Heart left ventricle (tissue), 16 donors: ENCODE measurements at places on chromosomes 2 and 18. TPM values are rescaled to one million over a fixed set of nuclear protein-coding genes. Genes with fewer than 3 reads are reported as not detected.

GRCh38 chr18:55576001-55576400 lies 12.0 kb downstream of the TCF4 start:
- no peak for DNase-seq

DOK6 gene
- 0.46 TPM for polyA plus RNA-seq

DNA sequence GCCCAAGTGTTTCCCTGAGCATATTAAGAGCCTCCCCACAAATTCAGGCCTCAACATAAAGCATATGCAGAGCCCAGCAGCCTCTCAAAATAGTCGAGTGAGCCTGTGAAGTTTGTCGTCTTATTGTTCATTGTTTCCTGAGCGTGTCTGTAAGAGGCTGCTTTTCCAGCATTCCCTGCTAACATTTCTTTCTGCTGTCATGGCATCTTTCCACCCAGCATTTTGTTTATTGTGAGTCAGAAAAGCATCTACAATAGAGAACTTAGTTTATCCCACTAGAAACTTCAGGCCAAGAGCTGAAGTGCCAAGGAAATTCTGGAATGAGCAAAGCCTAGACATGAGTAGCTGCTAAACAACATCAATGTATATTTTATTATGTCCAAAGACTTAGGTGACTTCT lies 46.3 kb upstream of the STAM2 start:
- DNase-seq = no peak

GRCh38 chr18:56992777-56993176 lies 154.1 kb upstream of the BOD1L2 start:
- DNase-seq = no peak

DNA sequence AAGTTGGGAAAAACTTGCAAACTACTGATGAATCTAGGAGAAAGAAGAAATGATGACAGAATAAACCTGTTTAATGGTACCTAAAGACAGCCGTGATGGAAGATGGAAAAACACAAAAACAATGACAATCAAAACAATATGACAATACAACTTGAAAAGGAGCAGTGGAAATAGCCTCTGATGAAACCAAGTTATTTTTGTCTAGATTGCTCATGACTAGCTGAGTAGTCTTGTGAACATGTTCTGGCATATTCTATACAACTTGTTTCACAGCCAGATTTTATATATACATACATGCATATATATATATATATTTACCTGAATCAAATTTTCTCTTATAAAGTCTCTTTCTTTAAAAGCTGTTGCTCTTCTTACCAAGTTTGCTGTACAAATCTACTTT lies 439.1 kb downstream of the TGIF1 start:
- no peak for DNase-seq

SRD5A2 gene
- polyA plus RNA-seq = not detected

DNA sequence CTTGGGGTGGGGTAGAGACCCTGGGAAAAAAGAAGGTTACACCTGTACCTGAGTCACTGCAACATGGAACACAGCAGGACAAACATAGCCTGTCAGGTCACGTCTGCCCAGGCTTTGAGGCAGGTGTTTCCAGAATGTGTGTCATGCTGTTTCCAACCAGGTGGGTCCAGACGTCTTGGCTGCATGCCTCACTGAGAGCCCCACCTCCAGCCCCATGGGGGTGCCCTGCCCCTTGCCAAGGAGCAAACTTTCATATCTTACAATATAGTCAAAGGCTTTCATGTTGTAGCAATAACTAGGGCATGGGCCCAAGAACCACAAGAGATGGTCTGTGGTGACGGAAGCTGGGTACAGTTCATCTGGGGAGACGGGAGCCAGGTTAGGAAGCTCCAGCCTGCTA lies 499.7 kb downstream of the BCL11A start:
- DNase-seq = no peak

GRCh38 chr2:102190430-102191107 lies 3.7 kb downstream of the IL1RL2 start:
- no peak for DNase-seq

VIT gene
- 1.0 TPM for polyA plus RNA-seq

NAT8 gene
- not detected for polyA plus RNA-seq

DNA sequence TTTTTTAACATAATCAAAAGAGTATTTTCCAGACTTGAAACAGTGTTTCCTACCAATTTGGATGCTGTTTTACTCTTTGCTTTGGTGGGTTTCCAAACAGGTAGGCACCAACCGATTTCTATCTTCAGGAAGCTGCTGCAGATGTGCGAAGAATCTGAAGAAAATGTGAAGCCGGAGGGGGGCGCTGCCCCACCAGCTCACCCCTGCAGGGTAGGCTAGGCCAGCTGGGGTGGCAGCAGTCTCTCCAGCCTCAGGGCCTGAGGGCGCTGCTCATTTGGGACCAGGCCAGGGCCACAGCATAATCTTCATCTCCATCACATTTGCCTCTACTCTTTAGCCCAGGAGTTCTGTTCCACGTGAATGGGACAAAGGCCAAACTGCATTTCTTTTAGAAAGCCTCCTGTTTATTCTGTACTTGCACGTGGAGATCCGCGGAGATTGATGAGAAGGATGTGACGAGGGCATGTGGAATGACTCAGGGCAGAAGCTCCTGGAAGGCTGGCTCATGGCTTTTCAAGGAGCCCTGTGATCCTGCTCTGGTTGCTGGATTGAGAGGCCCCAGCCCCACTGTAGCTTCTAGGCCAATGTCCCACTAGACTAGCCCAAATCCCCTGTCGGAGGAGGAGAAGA lies 84.2 kb upstream of the FAM136A start:
- no peak for DNase-seq

- no peak for DNase-seq
Observed at GRCh38 chr2:181517685-181518301, 60.6 kb downstream of the ITGA4 start.

DNA sequence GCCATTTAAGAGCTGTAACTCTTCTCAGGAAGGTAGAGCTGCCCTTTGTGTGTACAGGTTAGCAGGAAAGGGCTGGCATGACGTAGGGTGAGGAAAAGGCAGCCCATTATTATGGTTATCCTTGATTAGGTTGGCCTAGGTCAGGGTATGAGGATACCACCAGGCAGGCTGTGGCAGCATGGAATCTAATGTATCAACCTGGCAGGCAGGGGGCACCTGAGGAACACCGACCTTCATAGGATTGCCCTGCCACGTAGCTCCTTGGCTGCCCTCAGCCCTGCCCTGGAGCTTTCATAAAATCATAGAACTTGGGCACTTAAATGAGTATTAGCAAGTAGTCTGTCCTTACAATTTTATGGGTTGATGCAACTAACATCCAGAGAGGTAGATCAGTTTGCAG lies 261.6 kb downstream of the LTBP1 start:
- DNase-seq = no peak

DNA sequence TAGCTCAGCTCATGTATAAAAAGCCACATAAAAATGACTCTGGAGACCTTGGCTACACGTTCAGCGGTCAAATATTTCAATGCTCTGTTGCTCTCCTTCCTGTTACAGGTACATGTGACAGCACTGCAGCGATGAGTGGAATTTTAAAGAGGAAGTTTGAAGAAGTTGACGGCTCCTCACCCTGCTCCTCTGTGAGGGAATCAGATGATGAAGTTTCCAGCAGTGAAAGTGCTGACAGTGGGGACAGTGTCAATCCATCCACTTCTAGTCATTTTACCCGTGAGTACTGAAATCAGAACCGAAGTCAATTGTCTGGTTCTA lies 125.4 kb downstream of the CSRNP3 start:
- no peak for DNase-seq

DNA sequence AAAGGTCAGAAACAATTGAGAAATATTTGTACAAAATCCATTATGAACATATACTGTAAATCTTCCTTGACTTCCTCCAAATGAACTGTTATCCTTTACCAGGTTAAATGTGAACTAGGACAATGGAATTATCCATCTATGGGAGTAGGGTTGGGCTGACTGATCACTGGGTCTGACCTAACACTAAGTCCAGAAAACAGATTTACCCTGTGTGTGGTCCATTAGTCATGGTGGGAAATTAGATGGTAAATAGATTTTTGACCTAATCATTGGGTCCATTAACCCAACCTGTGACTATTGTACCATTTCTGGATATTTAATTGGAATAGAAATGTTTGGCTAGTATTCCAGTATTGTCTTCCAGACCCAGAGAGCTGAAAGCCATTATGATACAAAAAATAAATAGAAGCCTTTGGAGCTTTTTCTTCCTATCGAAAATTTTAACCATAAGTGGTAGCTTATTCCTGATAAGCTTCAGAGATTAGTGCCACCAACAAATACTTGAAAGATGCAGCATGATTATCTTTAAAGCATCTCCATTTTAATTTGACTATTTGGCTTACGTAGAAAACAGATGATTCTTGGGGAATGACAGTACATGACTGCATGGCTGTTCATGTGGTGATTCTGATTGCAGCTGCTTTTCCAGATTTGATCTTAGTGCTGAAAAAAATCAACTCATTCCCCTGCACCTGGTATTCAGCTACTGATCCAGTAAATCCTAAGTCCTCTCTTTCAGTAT lies 703.2 kb upstream of the FSHR start:
- DNase-seq = no peak

PSMA8 gene
- not detected for polyA plus RNA-seq

- no peak for DNase-seq
Observed at GRCh38 chr2:39508198-39508597, 71.1 kb upstream of the MAP4K3 start.

DNA sequence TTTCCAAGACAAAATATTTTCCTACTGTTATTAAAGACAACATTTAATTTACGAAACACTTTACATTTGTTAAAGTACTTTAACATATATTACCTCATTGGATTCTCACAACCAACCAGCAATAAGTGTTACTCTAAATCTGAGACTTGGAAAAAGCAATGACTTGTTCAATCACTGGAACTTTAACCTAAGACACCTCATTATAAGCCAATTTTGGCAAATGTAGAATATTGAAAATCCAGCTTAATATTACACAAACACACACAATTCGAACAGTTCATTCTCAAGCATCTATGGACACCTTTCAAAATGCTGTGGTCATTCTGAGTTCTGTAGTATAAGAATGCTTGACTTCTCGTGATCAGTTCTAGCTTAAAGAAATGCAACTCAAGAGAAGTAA lies 619.4 kb upstream of the CHAC2 start:
- DNase-seq = no peak

DNA sequence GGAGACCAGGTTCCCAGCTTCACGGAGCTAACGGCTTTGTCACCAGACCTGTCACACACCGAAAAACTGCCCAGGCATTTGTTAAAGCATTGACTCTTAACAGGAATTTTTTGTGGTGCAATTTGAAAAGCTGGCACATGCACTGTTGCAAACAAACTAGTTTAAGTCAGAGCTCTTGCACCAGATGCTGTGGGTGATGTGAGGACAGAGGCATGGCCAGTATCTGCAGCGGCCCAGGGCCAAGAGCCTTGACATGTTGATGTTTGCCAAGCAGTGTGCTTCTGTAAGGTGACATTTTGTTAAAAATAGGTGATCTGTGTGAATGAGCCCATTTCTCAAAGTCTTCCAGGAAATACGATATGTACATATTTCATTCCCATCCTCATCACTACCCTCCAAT lies 142.5 kb downstream of the MTCL1 start:
- DNase-seq = no peak

DNA sequence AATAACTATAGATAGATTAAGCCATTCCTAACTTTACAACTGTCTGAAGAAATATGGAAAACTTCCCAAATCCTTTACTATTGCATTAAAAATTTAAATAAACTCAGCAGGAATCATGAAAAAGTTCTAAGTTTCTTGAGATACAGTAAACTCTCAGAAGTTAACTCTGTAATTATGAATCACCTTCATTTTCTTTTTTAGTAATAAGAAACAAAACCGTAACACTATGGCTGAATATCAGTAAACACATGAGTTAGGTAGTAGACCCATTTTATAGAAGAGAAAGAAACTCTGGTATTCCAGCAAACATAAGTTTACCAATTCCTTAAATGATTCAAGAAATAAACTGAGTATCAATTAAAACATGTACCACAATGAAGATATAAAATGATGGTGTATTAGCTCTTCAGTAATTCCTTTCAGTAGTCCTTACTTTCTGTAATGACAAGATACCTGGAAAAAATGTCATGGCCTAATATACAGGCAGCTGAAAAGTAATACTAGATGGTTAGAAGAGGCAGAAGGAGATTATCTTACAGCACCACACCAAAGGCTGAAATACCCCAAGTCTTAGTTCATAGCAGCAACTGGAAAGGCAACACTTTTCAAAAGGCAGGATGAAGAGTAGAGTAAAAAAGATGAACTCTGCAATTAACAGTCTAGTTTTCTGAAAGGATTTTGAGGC lies 11.5 kb downstream of the TRIP12 start:
- DNase-seq = no peak

- DNase-seq = no peak
Observed at GRCh38 chr2:161223139-161223732, 63.0 kb downstream of the TANK start.

SULT1C4 gene
- polyA plus RNA-seq = 0.95 TPM

GRCh38 chr2:233443511-233444183 lies 89.4 kb downstream of the DGKD start:
- DNase-seq = peak; percentile 75

TNFRSF11A gene
- 0.23 TPM for polyA plus RNA-seq

AFF3 gene
- 3.2 TPM for polyA plus RNA-seq

DNA sequence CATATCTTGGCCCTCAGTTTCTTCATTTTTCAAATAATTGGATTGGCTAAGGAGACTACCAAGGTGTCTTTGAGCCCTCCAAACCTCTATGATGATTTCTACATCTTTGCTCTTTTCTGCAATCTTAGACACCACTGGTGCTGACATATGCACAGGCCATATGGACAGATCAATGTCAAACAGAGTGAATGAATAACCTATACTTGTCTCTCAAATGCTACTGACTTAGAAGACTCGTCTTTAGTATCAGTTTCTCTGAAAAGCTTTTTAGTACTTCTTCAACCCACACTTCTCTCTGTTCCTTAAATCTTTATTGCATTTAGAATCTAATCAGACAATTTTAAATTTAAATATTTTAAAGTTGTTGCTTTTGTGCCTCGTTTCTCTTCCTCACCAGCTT lies 258.2 kb downstream of the LTBP1 start:
- DNase-seq = no peak

- no peak for DNase-seq
Observed at GRCh38 chr2:135258193-135258592, 206.1 kb downstream of the RAB3GAP1 start.

DNA sequence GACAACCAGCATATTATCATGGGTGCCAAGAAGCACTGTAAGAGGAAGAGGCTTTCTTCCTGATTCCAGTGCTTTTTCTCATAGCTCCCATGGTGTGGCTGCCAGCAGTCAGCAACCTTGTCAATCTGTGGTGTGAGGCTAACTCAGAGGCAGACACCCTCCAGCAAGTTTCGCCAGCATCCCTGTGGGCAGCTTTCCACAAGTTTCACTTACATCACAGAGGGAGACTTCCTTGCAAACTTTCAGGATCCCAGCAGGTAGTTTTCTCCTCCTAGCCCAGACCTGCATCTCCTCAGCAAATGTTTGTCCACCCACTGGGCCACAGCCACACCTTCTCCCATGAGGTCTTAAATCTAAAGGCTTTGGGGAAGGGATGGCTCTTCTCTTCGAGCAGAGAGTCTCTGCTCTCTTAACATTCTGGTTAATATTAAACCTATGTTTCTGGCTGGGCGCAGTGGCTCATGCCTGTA lies 9.1 kb downstream of the DNAH7 start:
- DNase-seq = no peak
